ENCODE measurements at places on chromosomes 2 and 18.

DNA sequence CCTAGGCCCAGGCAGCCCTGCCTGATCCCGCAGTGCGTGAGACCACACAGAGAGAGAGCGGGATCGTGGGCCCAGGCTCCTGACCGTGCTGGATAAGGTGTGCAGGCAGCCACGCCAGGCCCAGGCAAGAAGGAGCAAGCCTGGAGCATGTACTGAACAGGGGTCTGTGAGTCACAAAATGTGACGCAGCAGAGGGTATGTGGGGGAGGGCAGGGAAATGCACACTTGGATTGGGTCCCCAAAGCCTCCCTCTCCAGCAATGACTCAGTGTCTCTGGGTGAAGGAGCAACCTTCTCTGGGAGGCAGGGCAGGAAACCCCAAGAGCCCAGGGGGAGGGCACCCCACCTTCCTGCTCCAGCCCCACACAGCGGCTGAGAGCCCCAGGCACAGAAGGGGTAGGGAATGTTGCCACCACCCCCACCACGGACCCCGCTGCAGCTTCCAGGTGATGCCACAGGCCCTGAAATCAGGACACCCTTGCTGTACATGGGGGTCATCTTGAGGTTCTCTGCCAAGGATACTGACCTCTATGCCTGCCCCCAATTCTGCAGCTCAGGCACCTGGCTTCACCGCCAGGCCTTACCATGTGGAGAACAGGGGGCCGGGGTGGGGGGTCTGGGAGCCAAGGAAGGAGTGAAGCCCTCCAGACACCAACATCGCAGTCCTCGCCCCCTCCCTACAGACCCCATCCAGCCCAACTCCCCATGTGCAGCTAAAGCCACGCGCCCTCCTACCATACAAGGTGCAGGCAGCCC lies 1.3 kb upstream of the GPC1 start:
- DNase-seq, result no peak

- no peak for DNase-seq
Observed at GRCh38 chr2:218405746-218406208, 6.1 kb downstream of the CTDSP1 start.

GRCh38 chr2:50345701-50346591 lies 686.0 kb downstream of the NRXN1 start:
- DNase-seq, result no peak

- no peak for DNase-seq
Observed at GRCh38 chr2:15471606-15472005, 89.5 kb downstream of the NBAS start.

- no peak for DNase-seq
Observed at GRCh38 chr18:42635378-42636048, 480.0 kb downstream of the RIT2 start.

DNA sequence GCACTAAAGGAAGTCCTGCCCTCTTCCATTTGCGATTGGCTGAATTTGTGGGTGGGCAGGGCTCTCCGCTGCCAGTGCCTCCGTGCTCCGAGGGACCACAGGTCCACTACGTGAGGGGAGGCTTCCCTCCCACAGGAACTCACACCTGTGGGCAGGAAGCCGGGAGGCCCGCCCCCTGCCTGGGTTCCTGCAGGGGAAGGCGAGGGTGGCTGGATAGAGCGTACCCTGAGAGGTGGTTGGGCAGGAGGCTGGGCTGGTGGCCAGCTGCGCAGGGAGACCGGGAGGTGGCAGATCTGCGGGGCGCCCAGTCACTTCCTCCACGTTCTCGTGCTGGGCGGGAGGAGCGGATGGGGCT lies 47.0 kb upstream of the PTH2R start:
- no peak for DNase-seq

GRCh38 chr2:185441486-185442005 lies 297.1 kb upstream of the FSIP2 start:
- no peak for DNase-seq

DNA sequence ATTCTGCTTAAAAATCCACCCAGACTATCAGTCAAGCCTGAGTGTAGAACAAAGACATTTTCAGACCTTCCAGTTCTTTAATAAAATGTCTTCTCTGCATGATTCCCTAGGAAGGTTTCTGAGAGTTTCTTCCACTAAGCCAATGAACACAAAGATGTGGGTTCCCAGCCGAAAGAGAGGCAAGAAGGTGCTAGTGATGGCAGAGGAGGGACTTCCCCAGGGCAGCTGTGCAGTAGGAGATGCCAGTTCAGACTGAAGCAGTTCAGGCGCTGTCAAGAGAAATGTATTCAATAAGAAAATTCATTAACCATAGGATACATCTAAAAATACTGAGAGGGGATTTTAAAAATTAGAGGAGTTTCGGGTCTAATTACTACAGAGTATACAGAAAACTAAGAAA lies 83.3 kb downstream of the RND3 start:
- no peak for DNase-seq

GRCh38 chr2:195706161-195706900 lies 49.3 kb downstream of the SLC39A10 start:
- DNase-seq, result no peak

GRCh38 chr2:16303273-16303577 lies 362.4 kb downstream of the CYRIA start:
- no peak for DNase-seq

GRCh38 chr18:13077473-13077872 lies 86.3 kb downstream of the CEP192 start:
- no peak for DNase-seq

DNA sequence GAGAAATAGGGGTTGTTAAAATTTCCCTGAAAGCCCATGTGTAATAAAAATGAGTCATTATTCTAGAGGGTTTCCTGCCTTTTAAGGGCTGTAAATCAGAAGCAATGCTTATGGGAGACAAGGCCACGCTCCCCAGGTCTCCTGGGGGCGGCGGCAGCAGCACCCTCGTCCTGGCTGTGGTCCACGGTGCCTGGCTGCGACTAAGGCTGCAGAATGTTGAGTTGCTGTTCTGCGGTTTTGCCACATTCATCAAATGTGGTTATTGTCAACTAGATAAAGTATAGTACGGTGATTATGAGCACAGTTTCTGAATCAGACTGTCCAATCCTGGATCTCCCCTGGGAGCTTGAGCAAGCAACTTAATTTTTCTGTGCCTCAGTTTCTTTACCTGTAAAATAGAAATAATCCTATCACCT lies 11.9 kb upstream of the AGFG1 start:
- DNase-seq, result no peak

DNA sequence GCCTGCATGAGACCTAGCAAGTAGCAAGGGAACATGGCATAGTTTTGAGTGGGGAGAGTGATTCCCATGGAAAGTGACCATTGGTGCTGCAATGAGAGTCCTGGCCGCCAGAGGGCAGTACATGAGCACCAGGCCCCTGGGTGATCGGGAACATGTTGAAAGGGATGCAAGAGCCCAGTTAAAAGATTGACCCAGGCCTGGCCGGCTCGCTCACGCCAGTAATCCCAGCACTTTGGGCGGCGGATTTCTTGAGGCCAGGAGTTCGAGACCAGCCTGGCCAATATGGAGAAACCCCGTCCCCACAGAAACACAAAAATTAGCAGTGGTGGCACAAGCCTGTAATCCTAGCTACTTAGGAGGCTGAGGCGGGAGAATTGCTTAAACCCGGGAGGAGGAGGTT lies 22.2 kb downstream of the FAP start:
- DNase-seq, result peak; percentile 6

DNA sequence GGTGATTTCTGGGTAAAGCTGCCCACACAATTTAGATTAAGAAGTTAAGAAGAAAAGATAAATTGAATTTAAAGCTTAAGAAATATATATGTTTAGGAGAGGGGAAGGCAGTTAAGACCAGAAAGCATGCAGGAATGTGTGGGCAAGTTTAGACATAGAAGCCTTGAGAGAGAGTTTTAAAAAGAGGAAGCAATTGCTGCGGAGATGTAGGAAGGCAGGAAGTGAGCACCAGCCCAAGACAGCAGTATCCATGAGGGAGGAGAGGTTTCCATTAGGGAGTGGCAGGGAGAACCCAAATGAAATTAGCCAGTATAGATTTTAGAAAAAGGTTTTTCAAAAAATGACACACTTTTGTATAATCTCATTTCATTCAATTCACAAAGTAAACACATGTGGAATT lies 24.3 kb downstream of the DSC2 start:
- DNase-seq, result no peak

DNA sequence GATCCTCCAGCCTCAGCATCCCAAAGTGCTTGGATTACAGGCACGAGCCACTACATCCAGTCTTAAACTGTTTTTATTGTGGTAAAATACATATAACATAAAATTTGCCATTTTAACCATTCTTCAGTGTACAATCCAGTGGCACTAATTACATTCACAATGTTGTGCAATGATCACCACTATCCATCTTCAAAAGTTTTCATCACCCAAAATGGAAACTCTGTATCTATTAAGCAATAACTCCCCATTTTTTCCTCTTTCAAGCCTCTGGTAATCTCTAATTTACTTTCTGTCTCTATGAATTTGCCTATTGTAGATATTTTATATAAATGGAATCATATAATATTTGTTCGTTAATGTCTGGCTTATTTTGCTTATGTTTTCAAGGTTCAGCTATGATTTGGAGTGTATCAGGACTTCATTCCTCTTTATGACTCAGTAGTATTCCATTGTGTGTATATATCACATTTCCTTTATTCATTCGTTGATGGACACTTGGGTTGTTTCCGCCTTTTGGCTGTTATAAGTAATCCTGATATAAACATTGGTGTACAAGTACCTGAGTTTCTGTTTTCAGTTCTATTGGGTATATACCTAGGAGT lies 71.8 kb downstream of the GFPT1 start:
- DNase-seq, result no peak

DNA sequence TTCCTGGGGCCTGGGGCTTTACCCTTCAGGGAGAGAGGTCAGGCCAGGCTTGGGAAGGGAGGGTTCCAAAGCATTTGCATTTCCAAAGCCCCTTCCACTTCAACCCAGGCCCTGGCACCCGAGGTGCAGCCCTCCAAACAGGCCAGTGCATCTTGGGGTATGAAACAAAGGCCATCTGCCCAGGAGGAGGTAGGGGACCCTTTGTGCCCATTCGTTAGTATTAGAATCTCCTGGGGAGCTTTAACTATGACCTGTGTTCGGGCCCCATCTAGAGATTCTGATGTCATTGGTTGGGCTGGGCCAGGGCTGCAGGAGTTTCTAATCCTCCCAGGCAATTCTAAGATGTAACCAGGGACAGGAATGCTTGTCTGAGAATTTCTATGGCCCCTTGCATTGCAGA lies 73.6 kb downstream of the CIB4 start:
- no peak for DNase-seq

DNA sequence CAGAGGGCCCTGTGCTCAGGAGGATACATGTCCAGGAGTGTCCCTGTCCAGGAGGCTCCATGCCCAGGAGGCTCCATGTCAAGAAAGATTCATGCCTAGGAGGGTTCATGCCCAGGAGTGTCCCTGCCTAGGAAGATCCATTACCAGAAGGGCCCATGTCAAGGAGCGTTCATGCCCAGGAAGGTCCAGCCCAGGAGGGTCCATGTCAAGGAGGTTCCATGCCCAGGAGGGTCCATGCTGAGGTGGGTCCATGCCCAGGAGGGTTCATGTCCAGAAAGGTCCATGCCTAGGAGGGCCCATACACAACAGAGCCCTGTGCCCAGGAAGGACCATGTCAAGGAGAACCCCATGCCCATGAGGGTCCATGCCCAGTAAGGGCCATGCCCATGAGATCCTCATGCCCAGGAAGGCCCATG lies 7.0 kb downstream of the GPR35 start:
- DNase-seq, result no peak

DNA sequence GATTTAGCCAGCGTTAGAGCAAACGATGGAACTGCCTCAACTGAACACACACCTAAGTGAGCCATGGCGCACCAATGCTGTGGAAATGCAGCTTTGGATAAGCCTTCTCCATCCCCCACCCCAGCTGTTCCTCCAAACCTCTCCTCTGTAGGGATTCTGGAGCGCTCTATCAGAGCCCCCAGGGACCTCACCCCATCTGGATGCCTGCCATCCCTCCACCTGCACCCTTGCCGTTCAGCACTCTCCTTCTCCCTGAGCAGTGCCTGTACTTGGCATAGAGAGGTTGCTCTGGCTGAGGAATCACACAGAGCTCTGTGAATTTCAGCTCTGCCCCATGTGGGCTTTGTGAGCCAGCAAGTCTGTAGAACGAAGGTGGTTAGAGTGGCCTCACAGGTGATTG lies 42.8 kb upstream of the INHBB start:
- DNase-seq, result no peak

- no peak for DNase-seq
Observed at GRCh38 chr2:44362207-44363015, 664 bp downstream of the CAMKMT start.

DNA sequence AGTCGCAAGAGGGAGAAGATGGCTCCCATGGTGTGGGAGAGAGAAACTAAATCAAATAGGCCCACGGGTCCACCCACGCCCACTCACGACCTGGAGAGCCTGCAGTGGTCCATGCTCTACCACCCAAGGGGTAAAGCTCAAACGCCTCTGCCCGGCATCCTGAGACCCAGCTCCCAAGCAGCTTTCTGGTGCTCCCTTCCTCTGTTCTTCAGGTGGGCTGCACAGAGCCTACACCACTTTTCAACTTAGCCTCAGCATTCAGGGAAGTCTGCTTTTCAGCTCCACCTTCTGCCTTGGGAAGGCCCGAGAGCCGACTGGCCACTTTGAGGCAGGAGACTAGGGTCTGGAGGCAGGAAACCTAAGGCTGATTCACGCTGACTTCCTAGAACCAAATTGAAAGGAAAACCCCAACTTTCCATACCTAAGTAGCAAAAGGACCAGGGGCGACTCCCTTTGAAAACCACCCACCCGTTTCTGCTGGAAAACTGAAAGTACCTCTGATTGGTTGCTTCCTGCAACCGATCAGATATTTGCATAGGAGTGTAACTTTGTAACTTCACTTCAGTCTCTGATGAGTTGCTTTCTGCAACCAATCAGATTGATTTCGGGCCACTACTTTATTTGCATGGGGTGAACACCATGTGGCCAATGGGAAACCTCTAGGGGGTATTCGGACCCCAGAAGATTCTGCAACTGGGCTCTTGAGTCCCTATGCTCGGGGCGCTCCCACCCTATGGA lies 26.8 kb upstream of the SPATA3 start:
- peak; percentile 5 for DNase-seq

GRCh38 chr2:10658041-10658913 lies 31.5 kb downstream of the NOL10 start:
- no peak for DNase-seq

DNA sequence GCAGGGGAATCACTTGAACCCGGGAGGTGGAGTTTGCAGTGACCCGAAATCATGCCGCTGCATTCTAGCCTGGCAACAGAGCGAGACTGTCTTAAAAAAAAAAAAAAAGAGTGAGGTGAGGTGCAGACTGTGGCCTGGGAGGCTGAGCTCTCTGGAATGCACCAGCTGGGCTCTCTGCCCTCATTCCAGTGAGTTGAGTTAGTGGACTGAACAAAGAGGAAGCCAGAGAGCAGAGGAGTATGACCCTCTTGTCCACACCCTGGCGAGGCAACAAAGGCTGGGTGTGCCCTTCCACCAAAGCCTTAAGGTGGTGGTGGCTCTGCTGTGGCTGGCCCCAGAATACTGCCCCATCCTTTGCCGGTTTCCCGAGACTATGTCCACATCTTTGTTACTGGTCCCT lies 71.3 kb upstream of the ACKR3 start:
- DNase-seq, result no peak

DNA sequence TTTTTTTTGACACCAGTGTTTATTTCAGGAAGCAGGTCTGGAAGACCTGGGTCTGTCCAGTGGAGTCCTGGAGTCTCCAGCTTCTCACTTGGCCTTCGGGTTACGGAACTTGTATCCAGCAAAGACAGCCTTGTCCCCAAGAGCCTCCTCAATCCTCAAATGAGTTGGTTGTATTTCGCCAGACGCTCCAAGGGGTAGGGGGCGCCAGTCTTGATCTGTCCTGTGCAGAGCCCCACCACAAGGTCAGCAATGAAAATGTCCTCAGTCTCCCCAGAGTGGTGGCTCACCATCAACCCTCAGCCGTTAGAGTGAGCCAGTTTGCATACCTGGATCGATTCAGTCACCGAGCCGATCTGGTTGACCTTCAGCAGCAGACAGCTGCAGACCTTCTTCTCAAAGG lies 21.9 kb downstream of the ASXL2 start:
- DNase-seq, result no peak

Data from NCI-H1048 (cell line).